ENCODE measurements at places on chromosomes 4 and X.

- no peak for DNase-seq
These were observed 57.1 kb downstream of the TMEM131L start for GRCh38 chr4:153523164-153523796.

DNA sequence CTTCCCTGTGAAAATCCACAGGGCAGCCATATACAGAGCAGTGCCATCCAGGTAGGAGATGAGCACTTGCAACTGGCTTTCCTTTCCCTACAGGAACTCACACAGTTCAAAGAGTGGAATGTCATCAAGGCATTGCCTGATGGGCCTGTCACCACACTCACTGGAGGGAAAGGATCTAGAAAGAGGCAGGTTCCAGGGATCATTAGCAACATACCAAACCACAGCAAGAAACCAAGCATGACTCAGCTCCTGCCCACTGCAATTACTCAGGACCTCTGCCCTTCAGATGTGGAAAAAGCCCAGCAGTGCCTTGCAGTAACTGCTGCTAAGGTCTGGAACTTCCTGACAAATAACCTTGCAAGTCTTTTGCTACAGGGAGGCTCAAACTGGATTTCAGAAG, 101.2 kb downstream of the ZNF674 start:
- no peak for DNase-seq

DNA sequence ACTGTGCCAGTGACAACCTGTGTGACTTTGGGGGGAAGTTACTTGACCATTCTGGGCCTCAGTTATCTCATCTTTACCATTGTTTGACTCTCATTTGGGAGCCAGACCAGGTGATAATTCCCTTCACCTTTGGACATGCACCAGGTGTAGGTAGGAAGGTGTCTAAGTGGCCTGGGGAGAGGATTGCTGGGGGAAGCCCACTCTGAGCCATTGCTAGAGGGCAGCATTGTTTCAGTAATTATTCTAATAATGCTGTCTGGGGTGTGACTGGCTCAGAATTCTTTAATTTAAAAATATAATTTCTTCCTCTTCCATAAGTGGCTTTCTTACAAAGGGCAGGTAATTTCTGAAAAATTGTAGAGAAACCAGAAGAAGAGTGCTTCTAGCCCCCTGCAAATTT, 104.3 kb downstream of the RTL9 start:
- DNase-seq, result no peak

- DNase-seq, result no peak
These were observed 22.1 kb downstream of the MRFAP1 start for GRCh38 chr4:6662591-6662990.

GRCh38 chr4:55347610-55348228, 1.7 kb downstream of the SRD5A3 start:
- DNase-seq, result no peak

- DNase-seq, result peak; percentile 17
These were observed at the start of gene CNKSR2 for GRCh38 chrX:21374163-21374993. CNKSR2 (plus strand) TSS chrX:21374418; CDS start chrX:21374898, 480 bp downstream.
